B cell (primary cell): ENCODE measurements at places on chromosomes 7 and 10.
A peak's percentile ranks its signal among the peaks of the same experiment; 100 is the strongest.

DNA sequence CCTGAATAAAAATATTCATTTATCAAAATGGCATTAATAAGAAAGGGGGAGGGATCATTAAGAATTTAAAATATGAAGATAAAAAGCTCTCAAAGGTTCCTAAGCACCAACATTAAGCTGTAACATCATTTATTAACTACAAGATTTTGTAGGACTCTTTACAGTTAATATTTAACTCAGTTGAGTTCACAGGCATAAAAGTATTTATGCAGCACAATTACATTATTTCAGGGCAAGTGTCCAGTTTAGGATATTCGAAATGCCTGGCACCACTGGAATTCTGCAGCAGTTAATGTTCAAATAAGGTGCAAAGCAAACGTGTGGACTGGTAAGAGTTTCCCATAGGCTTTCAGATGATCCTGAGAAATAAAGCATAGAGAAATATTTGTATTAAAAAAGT, 30.5 kb downstream of the NPS start:
- no peak for DNase-seq

DNA sequence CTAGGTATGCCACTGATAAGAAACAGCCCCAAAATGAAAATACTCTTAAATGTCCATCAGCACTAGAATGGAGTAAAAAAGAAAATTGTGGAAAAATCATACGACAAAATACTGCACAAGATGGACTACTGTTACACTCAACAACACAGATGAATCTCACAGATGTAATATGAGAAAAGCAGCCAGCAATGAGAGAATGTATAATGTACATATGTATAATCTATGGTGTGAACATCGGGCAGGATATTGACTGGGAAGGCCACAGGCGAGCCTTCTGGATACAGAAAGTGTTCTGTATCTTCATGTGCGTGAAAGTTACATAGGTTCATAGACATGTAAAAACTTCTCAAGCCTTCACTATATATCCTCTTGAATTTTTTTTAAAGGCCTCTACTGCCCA, 212.6 kb downstream of the PARD3 start:
- no peak for DNase-seq

GRCh38 chr7:127598318-127598717, 4.8 kb downstream of the FSCN3 start:
- no peak for DNase-seq

DNA sequence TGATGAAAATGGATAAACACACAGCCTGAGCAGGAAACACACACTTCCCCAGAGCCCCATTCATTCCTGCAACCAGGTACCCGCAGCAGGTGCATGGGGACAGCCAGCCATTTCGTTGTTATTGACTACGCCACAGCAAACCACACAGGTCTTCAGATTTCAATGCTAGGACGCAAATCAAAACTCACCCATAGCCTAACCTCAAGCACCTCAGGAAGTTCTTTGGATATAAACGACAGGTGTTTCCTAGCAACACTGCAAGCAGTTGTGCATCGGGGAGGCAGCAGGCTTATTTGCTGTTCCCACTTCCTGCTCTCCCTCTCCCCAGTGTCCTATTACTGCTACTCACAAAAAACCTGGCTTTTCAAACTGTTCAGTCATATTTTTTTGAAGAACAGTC, 176.5 kb upstream of the FRMD4A start:
- peak; percentile 39 for DNase-seq

DNA sequence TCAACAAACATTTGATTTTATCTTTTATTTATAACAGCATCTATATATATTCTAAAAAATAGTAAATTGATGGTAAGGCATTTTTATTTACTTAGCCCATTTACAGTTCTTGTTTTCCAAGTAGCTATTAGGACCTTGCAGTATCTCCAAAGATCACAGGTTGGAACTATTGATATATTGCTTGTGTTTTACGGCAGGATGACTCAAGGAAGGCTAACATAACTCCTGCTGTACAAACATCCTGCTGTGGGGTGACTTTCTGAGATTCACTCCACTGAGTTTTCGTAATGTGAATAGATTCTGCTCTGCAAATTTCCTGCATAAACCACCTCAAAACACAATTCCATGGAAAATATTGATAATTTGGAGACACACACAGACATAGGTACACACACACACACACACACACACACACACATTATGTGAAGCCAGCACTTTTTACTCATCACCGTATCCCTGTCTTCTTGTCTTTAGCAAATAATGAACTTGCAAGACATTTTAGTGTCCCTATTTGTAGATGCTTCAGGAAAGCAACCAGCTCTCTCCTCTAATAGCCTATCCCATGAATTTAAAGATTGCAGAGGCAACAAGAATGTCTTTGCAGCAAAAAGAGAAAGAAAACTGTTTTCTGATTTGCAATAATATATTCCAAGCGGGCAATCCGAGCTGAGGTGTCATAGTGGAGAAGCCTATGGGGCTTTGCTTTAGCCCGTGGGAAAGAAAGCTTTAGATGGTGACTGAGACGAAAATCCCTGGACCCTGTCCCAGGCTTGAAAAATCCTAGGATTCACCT, 722 bp downstream of the AGR2 start:
- DNase-seq: no peak

DNA sequence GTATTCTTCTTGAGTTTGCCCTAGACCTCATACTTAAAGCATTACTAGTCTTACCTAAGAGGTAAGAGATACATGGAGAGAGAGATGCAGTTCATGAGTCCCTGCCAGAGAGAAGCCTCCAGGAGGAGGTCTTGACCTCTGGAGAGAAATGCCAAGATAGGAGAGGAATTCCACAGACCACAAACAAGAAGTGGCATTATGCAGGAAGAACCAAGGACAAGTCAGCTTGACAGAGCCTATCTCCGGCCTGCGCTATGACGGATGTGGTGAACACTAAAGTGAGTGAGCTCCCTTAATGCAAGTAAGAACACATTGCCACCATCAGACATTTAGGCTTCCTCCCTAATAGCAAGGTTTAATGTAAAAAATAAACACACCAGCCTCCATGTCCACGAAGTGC, 27.9 kb upstream of the COL1A2 start:
- no peak for DNase-seq

DNA sequence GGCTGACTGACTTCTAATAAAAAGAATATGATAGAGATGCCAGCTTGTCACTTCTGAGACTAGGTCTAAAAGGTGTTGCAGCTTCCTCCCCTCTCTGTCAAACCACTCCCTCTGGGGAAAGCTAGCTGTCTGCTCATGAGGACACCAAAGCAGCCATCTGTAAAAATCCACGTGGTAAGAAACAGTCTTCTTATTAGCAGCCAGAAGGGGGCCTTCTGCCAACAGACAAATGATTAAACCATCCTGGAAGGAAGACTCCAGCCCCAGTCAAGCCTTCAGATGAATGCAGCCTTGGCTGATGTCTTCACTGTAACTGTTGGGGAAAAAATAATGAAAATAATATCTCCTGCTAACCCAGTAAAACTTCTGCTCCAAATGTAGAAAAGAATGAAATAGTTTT, 41.9 kb upstream of the DAGLB start:
- DNase-seq: no peak

- no peak for DNase-seq
Observed at GRCh38 chr10:48836605-48837004, 103.0 kb downstream of the LRRC18 start.
